ENCODE measurements at places on chromosomes 3 and 15.

DNA sequence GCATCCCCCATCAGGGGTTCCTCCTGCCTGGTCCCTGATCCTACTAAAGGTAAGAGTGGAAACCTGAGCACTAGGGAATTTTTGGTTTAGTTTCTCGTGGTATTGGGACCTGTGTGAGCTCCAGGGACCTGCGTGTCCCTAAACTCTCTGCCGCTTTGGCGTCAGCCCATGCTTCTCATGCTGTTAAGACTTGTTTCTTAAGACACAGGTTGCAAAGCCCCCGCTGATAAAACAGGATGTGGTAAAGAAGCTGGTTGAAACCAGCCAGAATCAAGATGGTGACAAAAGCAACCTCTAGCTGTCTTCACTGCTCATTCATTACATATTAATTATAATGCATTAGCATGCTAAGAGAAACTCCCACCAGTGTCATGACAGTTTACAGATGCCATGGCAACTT is 64.6 kb downstream of the LYZL4 start:
- DNase-seq, result no peak

DNA sequence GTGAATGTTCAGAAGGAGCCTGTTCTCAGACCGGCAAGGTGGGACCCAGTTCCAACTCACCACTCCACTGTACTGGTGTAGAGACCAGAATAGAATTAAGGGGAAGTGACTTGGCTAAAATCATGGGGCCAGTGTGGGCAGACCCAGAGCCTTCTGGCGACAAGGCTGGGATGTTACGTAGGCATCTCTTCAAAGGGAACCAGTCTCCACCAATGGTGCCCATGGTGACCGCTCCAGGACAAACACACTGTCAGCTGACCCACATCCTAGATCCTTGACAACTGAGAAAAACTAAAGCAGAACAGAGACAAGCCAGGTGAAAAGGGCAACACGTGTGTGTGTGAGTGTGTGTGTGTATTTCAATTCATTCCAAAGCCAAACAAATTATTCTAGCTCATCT is 321.7 kb upstream of the FRG2C start:
- no peak for DNase-seq

DNA sequence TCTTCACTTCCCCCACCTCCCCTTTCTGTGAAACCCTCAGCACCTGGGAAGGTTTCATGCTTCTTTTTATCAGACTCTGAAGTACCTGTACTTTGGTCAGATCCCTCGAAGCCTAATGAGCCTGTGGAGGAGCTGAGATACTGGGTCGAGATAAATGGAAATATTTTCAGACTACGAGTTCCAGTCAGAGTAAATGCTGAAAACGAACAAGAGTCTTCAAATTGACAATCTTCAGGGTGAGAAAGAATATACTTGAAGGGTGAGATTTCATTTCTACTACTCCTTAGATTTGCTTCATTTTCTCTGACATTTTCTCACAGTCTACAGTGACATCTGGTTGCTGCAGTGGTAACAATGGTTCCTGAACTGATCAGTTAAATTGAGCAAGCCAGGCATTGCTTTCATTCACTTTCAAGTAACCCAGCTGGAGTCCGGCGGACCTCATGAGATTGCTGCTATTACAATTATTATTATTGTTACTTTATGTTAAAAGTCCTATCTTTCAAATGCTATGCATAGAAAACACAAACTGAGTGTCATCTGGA is 337.2 kb downstream of the VGLL3 start:
- no peak for DNase-seq

DNA sequence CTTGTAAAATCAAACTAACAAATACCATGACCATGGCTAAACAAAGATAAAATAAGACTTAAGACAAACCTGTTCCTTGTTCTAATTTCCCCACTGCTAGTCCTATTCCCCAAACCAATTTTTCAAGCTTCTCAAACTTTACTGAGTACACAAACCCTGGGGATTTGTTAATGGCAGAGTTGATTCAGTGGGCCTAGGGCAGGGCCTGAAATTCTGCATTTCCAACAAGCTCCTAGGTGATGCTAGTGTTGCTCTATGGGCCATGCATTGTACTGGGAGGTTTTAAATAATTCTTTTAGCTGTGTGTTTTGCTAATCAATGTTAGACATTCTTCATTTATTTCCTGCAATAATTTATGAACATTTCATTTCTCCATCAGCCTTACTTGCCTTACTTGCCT is 13.3 kb upstream of the CCR9 start:
- DNase-seq, result no peak

DNA sequence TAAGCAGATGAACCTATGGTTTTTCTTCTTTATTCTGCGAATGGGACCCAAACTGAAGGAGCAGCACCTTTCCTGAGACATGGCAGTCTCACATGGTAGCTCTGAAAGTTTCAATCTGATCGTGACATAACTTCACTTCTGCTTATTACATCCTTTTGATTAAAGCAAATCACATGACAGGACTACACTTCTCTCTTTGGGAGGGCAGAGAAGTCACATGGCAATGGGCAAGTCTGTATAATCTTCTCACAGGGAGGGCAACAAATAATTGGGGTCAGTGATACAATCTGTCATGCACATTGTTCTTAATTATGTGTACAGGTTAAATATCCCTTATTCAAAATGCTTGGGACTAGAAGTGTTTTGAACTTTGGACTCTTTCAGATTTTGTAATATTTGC is 21.6 kb downstream of the NCBP2 start:
- DNase-seq, result no peak

- no peak for DNase-seq
Observed at GRCh38 chr3:1987980-1988379, 110.7 kb upstream of the CNTN4 start.
